ENCODE measurements at places on chromosomes 2 and 18.

DNA sequence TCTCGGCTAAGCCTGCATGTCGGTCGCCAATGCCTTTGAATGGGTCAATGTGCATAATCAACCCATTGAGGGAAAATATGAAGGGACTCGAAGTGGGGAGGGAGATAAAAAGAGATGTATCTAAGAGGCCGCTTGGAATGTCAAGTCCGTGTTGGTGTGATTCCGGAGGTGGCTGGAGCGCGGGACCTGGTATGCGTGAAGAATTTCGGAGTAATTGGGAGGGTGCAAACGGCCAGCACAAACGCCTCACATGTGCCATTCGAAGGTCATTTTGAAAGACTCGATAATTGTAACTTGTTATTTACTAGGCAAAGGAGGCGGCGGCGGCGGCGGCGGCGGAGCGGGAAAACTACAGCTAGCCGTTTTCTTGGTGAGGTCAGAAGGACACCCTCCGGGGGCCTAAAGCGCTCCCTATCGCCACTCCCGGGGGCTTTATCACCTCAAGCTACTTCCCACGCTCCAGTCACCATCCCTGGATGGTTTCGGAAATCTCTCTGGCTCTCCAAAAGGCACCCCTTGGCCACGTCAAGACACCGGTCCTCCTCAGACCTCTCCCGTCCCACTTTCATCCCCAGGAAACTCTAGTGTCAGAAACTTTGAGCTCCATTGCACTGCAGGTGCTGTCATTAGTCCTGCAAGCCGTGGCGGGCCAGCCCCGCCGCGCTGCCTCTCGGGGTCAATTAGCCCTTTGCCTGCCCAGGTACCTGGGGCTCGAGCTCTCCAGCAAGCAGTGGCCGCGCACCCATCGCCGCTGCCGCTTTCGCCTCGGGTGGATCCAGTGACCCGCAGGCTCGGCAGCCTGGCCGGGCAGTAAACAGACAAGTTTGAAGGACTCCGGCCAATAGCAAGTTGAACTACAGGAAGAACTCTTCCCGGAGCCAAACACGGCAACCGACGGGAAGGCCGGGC, 1.5 kb downstream of the ERBB4 start:
- DNase-seq = no peak

GRCh38 chr2:218400167-218400929, 680 bp downstream of the CTDSP1 start:
- no peak for DNase-seq

- no peak for DNase-seq
Measured at GRCh38 chr2:120858361-120859106, 122.9 kb downstream of the GLI2 start.

GRCh38 chr2:20467789-20468548, 21.1 kb downstream of the RHOB start:
- no peak for DNase-seq

DNA sequence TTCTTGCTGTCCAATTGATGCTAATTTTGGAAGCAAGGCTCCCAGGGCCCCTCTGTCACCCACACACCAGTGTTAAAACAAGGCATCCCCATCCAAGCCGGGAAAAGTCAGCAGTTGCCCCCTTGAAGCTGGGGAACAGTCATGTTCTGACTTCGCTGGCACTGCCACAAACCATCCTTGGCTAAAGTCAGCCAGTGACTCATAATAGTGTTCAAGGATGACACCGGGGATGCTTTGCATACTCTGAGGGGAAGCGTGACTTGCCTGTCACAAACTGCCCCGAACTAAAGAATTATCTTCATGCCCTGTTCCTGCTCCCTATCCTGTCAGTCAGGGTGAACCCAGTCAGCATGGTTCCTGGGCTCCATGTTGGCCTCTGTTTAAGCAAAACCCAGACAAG, 37.0 kb downstream of the TGFA start:
- DNase-seq = no peak

DNA sequence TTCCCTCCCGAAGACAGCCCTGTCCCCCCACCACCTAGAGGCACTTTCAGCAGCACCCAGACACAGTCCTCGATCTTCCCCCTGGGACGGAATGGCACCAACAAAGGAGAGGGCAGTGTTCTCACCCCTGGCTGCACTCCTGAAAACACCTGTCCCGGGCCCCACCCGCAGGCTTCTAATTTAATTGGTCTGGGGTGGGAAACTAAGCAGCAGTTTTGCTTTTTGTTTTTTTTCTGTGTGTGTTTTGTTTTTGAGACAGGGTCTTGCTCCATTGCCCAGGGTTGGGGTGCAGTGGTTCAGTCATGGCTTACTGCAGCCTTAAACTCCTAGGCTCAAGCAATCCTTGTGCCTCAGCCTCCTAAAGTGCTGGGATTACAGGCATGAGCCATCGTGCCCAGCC, 38.4 kb upstream of the REL start:
- DNase-seq = no peak

Measured in stimulated activated CD4-positive, alpha-beta T cell treated with anti-CD3 and anti-CD28 coated beads, Interleukin-1b, Interleukin-23, amount 100 ng/mL, for 1 hour (primary cell).